ENCODE measurements at places on chromosomes 5 and 9.

DNA sequence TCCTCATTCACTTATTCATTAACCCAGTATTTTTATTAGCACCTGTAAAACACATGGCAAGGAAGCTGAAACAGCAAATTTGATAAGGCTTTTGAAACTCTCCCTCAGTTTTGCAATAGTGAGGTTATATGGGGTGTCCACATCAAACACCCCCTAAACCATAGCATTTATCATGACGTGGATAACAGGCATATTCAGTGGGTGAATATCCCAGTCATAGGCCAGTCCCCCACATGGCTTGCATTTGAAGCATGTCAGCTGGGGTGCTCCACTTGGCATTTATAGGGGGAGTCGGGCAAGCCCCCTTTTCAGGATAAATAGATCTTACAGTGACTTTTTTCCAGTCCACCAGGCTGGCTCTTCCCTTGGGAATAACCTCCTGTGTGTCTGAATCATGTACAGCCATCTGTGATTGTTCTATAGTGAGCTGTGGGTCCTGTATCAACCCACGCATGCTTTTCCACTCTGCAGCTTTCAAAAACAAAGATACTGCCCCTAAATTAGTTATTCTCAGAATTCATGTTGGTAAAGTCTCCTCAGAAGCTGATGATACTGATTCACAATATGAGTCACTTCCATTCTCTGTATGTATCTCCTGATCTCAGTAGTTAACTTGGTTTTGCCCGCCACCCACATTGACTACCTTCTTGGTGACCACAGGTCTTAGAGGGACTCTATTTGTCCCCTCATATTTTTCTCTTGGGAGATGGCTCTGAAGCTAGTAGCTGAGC lies 84.4 kb upstream of the SPIN1 start:
- no peak for DNase-seq

DNA sequence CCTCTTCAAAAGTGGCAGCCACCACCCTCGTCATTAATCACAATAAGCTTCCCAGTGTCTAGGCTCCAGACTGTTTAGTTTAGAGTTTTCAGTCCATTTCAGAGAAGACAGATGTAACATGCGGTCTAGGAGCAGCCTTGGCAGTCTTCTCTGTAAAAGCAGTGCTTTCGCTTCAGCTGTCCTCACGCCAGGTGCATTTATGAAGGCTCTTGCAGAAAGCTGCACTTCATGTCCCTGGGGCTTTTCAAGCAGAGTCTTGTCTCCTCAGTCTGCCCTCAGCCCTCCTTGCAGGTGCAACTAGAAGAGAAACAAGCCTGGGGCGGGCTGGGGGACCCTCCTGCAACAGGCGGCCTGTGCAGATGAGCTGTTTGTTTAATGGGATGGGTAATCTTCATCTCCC lies 281.9 kb downstream of the DRD1 start:
- DNase-seq, result peak; percentile 90

DNA sequence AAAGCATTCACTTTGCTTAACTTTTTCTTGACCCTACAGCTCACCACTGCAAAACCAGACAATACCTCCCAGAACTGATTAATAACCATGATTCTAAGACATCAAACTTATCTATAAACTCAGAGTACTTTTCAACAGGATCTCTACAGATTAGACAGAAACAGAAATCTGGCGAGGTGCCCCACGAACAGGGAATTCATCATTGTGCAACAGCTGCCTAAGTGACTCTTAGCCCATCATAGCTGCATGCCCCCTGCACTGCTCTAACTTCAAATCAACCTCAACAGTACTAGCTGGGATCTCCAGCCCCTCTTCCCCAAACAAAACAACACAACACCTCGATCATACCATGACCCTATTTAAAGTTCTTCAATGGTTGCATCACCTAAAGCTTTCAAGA lies 16.1 kb upstream of the COL23A1 start:
- no peak for DNase-seq

GRCh38 chr9:32942755-32943460 lies 58.5 kb downstream of the APTX start:
- DNase-seq, result no peak

DNA sequence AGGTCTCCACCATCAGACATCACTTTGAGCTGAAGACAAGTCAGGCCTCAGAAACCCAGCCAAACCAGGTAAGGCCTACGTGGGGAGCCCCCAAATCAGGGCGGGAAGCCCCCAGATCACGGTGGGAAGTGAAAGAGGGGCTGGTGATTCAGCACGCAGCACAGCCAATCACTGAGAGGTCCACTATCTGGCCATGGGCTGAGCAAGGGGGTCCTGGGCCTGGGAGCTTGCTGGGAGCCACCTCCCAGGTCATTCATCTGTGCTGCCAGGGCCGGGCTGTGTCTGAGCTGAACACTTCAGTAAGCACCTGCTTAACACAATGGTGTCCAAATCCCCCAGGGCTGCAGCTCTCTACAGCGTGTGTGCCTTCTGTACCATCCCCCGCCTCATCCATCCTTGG lies 15.5 kb downstream of the MED10 start:
- DNase-seq, result no peak

DNA sequence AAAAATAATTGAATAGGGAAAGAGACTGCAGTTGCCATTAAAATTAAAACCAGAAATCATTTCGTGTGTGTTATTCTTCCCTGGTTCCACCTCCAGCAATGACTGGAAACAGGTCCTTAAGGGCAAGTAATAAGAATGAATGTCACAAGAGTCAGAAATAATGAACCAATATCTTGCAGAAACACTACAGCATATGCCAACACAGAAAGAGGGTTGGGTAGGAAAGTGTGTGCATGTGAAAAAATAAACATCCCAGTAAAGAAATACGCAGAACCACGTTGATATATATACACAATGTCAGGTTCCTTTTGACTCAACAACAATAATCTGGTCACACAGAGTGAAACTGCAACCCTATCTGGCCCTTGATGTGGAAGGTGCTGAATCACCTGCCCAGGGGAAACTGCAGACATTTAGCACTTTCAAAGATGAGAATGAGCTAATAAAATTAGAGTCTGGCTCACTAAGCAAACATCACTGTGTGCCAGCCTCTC lies 15.0 kb downstream of the HMHB1 start:
- no peak for DNase-seq

GRCh38 chr5:57687596-57687995 lies 205.0 kb upstream of the ACTBL2 start:
- no peak for DNase-seq

- no peak for DNase-seq
These were observed 48.4 kb downstream of the MRPL36 start for GRCh38 chr5:1751026-1751863.

GRCh38 chr9:117516676-117517632 lies 102.1 kb upstream of the ASTN2 start:
- no peak for DNase-seq

DNA sequence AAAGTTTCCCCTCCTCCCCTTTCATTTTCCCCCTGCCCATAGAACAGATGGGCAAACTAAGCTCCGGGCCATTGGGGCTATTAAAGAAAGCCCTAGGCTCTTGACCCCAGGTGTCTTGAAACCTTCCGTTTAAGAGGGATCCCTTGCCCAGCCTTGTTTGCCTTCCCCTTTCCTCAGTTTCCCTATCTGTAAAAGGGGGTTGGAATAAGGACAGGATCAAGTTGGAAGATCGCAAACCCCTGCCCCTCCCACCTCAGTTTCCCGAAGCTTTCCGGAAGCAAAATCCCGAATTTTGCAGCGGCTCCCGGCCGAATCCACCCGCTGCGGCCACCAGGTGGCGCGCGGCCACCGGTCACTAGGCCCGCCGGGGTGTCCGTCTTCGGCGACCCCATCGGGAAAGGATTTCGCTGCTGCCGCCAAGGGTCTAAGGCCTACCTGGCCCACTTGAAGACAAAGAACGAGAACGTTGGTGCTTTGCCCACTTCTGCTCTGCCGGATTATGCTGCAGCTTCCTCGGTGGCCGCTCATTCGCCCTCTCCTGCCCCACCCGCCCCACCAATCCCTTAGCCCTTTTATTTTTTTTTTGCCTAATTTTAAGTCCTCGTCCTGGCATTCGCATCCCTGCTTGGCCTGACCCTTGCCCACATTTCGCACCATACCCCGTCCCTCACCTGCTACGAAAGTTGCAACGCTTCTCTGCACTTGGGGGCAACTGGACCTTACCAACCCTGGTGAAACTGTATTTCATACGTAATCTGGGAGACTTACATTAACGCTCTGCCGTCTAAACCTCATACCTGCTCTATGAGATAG lies 962 bp upstream of the NR6A1 start:
- peak; percentile 91 for DNase-seq

- DNase-seq, result no peak
These were observed 930 bp downstream of the PRLR start for GRCh38 chr5:35229076-35230037.

DNA sequence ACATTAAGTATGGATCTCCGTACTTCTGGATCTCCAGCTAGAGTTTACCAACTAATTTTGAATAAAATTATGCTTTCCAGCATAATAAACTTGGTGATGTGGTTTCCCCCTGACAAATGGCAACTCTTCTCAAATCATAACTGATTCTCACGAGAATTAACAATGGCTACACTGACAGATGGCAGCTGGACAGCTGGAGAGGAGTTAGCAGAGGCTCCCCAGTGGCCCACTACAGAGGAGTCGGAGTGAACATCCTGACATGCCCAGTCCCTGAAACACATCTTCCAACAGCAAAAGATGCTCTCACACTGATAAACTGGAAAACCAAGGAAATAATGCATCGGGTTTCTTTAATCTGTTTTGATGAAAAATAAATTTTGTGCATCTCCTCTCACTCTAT lies 239.6 kb downstream of the MAN2A1 start:
- DNase-seq, result no peak

- DNase-seq, result no peak
These were observed 1.5 kb downstream of the LSM11 start for GRCh38 chr5:157745041-157745456.

DNA sequence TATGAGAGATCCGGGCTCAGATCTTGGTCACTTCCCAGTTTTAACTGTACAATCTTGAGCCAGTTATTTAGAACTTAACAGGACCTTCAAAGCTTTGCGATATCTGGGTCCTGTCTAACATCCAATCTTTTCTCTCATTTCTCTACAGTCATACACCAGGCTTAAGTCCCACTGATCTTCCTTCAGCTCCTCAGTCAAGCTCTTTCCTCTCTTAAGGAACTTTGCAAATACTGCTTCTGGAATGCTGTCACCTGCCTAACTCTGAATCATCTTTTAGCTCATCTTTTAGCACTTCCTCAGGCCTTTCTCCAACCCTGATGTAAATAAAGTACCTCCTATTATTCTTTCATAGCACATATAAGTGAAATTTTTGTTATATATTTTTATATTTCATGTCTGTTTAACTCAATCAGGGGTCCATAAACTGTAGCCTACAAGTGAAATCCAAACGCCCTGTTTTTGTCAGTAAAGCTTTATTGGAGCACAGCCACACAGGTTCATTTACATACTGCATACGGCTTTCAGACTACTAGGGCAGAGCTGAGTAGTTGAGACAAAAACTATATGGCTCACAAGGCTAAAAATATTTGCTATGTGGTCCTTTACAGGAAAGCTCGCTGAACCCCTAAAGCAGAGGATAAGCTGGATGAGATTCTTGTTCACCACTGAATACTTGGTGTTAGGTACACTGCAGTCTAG lies 63.5 kb downstream of the MEF2C start:
- DNase-seq, result no peak

DNA sequence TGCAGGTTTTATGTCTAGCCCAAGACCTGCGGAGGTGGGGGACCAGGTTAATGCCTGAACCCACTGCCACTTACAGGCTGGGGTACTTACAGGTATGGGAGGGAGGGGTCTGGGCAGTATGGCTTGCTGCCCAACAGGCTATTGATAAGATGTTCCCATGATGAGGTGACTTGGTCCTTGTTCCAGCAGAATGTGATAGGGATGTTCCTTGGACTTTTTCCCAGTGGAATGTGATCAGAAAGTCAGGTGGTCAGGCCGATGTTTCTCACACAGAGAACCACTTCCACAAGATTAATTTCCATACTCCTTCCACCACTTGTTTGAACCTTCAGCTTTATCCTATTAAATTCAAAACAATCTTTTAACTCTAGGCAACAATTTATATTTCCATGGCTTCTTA lies 27.0 kb upstream of the GPX3 start:
- DNase-seq, result no peak

DNA sequence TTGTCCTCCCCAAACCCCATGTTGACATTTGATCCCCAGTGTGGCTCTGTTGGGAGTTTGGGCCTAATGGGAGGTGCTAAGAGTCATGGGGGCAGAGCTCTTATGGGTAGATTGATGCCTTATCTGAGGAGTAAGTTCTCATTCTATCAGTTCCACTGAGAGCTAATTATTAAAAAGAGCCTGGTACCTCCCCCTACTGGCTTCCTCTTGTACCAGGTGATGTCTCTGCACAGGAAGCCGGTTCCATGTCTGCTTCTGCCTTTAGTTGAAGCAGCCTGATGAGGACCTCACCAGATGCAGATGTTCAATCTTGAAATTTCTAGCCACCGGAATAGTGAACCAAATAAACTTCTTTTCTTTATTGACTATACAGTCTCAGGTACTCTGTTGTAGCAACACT lies 10.8 kb downstream of the GABRB2 start:
- no peak for DNase-seq

DNA sequence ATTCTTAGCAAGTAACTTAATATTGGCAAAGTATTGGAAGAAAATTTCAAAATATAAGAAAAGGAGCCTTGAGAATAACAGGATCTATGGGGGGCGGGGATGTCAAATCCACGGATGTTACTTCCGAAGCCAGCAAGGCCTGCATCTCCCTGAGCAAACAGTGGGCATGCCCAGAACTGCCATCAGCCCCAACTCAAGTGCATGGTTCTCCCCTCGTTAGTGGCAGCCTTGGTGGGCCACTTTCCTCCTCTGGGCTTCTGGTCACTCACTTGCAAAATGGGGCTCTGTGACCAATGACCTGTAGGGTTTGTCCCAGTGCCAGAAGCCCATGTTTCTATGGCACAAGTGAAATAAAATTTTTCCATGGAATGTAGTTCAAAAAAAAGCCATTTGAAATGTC lies 27.2 kb upstream of the MED10 start:
- no peak for DNase-seq

DNA sequence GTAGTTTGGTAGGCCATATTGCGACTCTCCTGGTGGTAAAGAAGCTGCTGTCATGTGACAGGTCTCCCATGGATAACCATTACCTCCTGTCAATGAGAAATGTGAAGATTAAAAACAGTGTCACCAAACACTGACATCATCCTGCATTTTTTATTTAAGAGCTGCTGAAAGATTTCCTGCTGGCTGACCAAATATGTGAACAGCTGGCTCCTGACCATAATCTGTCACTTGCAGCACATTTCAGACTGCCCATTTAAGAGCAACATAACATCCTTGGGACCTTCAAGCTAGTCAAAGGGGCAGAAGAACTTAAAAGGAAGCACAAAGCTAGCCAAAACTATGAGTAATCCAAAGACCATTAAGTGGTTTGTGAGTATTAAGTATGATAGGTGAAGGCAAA lies 288.0 kb downstream of the IZUMO3 start:
- DNase-seq, result no peak

- no peak for DNase-seq
These were observed 56.9 kb downstream of the PAM start for GRCh38 chr5:102811972-102812371.

Data from esophagus muscularis mucosa (tissue), 4 donors.